ENCODE measurements at places on chromosomes 4 and X. TPM values are rescaled to one million over a fixed set of nuclear protein-coding genes. Genes with fewer than 3 reads are reported as not detected.

GRCh38 chr4:170672381-170672965, 582.7 kb upstream of the AADAT start:
- H3K36me3 ChIP-seq: no peaks in the 10 kb centered on the region
- H3K4me3 ChIP-seq: no peak overlapping the region
- DNase-seq: no peak
- H3K27ac ChIP-seq: no peak overlapping the region

GRCh38 chrX:27968878-27969277, 12.4 kb downstream of the DCAF8L1 start:
- no peak overlapping the region for H3K27ac ChIP-seq
- no peaks in the 10 kb centered on the region for H3K36me3 ChIP-seq

DNA sequence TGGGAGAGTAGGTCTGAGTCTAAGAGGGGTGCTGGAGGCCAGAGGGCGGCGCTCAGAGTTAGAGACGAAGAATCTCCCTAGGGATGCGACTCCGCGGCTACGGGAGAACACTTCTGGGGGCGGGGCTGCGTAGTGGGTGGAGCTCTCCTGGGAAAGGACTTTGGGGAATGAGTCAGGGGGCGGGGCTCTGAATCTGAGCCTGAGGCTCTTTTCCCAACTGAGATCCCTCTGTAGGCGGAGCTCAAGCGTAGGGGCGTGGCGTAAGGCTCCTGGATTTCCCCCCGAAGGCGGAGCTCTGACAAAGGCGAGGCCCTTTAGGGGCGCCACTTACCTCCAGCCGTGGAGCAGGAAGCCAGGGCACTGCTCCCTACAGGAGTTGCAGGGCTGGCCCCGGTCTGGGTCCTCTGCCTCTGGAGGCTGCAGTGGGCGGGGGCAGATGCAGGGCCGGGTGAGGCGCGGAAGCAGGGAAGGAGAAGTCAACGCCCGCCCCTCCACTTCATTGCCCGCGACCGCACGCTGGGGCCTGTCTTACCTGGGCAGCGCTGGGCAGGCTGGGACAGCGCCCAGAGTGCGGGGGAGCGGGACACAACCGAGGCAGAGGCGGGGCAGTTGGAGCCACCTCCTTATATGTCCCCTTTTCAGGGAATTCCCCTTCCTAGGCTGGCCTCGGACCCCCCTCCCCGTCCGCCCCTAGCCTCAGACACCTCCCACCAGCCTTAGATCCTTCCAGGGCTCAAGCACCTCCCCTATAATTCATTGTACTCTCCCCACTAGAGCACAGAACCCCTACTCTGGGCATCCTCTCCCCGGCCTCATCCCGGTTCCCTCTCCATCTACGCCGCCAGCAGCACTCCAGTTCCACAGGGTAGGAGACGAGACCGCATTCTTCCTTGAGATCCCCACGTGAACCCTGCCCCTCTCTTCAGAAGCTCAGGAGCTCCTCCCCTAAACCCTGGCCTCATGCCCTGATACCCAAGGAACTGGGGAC, 1.6 kb downstream of the PRICKLE3 start:
- H3K36me3 ChIP-seq: peaks cover 20% of the 10 kb centered on the region
- H3K4me1 ChIP-seq: peaks cover 6% of the 10 kb centered on the region
- no peaks in the 10 kb centered on the region for H3K27me3 ChIP-seq
- H3K4me3 ChIP-seq: peak overlapping the region; percentile 84

DNA sequence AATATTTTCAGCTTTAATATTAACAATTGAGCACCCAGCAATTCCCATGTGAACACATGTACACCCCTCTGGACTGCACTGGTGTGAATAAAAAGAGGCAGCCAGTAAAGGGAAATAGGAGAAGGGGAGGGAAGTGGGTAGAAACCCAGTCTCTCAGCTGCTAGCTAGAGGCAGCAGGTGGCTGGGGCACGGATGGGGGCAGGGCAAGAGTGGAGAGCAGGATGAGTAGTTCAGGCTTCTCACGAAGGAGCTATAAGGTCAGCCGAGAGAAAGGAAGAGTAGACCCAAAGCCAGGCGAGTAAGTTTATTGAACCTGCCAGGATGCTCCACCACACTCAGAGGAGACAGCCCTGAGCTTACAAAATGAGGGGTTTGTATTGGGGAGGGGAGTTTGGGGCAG, 184.8 kb upstream of the MTMR8 start:
- no peak overlapping the region for H3K4me3 ChIP-seq
- H3K27me3 ChIP-seq: no peaks in the 10 kb centered on the region
- DNase-seq: peak; percentile 4
- no peak overlapping the region for H3K27ac ChIP-seq

GPR143 gene
- not detected for total RNA-seq

Data from activated CD8-positive, alpha-beta T cell treated with anti-CD3 and anti-CD28 coated beads for 36 hours (primary cell).